ENCODE measurements at places on chromosomes 7 and 10.

DNA sequence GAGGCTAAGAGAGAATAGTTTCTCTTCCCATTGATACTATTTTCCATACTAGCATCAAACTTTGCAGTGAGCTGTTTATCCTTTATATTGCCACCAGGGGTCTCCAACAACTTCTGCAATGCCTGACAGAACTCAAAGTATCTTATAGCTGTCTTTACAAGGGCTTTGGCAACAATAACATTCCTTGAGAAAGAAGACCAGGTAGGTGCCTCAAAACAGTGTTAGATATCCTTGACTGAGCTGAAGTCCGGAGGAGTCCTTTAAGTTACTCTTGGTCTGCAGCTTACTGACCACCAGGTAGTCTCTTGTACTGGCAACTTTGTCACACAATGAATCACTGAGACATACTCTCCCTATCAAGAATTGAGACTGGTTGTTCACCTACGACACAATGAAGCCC is 30.0 kb upstream of the TES start:
- no peak for DNase-seq

DNA sequence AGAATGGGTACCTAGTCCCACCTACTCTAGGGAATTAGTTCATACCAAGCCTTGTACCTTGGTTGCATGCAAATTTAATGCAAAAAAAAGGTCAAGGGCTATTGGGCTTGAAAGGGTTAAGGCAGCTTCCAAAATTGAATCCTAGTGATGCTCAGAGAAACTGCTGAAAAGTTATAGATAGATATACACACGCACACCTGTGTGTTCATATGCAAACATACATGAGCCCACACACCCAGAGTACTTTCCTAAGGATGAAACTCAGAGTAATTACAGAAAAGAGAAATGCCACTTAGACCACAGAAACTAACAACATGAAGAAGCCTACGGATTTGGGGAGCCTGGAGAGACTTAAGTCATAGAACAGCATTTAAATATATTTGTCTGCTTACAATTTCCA is 1.5 kb downstream of the SLC25A13 start:
- no peak for DNase-seq

- DNase-seq, result no peak
Observed at GRCh38 chr7:107902381-107902780, 11.4 kb downstream of the DLD start.

DNA sequence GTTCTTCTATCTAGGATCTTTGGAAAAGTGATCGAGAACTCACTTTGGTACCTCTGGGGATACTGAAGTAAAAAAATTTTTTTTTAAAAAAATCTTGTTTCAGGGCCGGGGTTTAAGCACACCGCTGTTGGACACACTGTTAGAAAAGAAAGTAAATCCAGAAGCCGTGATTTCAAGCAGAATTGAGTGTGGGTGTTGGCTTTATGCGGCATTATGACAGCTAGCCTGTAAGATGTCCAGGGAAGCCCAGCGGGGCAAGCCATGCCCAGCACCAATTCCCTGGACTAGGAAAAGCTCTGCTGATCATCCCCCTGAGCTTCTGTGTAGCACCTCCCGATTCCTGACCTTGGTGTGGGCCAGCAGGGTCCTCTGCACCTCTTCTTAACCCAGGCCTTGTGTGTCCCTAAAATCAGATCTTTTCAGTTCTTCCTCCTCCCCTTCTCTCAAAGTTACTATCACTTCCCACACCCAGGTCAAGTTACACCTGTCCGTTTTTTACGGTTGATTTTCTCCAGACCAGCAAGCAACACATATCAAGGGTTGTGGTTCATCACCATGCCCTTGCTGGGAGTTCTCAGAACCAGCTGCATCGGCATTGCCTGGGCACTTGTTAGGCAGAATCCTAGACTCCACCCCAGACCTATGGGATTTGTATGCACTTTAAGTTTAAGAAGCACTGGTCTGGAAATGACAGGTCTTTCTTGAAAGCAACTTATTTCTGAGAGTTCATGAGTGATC is 205.3 kb downstream of the TAX1BP1 start:
- DNase-seq, result no peak

DNA sequence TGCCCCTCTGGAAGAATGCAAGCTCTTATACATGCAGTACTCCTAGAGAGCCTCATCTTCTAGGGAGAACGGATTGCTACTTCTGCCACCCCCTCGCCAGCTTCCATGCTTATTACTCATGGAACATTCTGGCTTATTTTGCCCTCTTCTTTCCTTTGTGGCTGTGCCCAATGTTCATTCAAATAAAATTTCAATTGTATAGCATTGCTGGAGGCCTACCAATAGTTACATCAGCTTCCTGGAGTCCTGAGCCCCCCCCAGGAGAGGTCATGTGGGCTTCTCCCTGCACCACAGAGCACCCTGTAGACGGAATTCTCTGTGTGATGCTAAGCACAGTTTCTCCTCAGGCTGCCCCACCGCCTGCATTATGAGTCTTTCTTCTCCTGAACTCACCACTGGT is 1094.0 kb downstream of the KCNMA1 start:
- no peak for DNase-seq

GRCh38 chr7:50307368-50308032 is 3.0 kb downstream of the IKZF1 start:
- DNase-seq, result no peak

- no peak for DNase-seq
Observed at GRCh38 chr7:72710983-72711382, 117.0 kb downstream of the TYW1B start.

DNA sequence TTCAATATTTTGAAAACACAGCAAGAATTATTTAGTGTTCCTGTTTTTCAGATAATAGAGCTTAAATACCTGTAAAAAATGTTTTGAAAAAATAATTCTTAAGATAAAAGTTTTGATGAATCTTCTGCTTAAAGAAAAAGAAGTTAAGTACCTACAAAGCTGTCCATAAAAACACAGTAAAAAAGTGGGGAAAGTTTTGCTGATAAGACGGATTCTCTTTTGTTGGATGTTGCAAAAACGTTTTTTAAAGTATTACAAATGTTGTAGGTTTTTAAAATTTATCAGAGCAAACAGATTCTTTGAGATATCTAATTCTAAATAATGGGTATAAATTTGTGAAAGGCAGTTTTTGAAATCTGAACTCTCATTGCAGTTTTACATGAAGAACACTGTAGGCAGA is 12.2 kb downstream of the DMTF1 start:
- no peak for DNase-seq

GRCh38 chr7:71130031-71130679 is 1.8 kb upstream of the GALNT17 start:
- no peak for DNase-seq
